ENCODE measurements at places on chromosomes 3 and 15. TPM values are rescaled to one million over a fixed set of nuclear protein-coding genes. Genes with fewer than 3 reads are reported as not detected.

- H3K4me1 ChIP-seq: no peaks in the 10 kb centered on the region
- H3K4me3 ChIP-seq: no peak overlapping the region
- no peaks in the 10 kb centered on the region for H3K36me3 ChIP-seq
- no peak overlapping the region for H3K27ac ChIP-seq
- no peak for DNase-seq
These were observed 8.2 kb upstream of the VGLL4 start for GRCh38 chr3:11651900-11652299.

DNA sequence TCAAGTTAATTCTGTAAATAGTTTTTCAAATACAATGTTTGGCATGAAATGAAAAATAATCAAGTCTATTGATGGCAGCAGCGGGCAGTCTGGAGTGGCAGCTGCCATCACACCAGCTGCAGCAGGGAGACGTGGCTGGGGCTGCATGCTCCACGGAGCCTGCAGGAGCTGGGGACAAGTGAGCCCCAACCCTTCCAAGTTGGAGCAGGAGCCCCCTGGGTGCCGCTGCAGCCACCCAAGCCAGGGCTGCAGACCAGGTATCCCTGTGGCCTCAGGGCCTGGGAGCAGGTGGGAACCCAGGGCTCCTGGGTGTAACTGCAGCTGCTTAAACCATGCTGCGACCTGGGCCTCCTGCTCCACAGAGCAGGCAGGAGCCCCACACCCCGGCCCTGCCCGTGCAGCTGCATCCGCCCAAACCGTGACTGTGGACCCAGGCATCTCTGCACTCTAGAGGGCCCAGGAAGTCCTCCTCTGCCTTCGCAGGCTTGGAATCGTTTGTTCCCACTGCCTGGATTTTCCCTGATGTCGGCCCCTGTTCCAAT lies 257.4 kb downstream of the PLOD2 start:
- no peak for DNase-seq
- H3K27ac ChIP-seq: no peak overlapping the region
- no peaks in the 10 kb centered on the region for H3K36me3 ChIP-seq
- no peaks in the 10 kb centered on the region for H3K4me1 ChIP-seq

The EFCC1 gene
- 2.2 TPM for polyA plus RNA-seq

DNA sequence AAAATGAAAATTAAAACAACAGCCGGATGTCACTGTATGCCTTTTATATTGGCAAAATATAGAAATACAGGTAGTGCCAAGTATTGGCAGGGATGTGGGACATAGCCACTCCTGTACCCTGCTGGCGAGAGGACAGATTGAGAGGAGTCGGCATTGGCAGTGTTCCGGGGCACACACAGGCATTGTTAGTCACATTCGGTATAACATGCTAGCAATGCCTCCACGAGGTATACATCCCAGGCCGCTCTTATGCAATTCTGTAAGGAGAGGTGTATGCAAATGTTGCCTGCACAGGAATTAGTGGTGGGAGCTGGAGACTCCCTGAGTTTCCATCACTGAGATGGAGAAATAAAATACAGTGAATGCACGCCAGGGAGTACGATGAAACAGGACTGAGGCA lies 99.4 kb upstream of the DLG1 start:
- H3K4me3 ChIP-seq: no peak overlapping the region
- no peaks in the 10 kb centered on the region for H3K36me3 ChIP-seq
- H3K27me3 ChIP-seq: no peaks in the 10 kb centered on the region
- DNase-seq: no peak

GRCh38 chr15:71810256-71811035 lies at the start of gene NR2E3:
TSS of gene NR2E3 (plus strand) at chr15:71810554. CDS start at chr15:71810744, 190 bp downstream.
- H3K36me3 ChIP-seq: no peaks in the 10 kb centered on the region
- H3K4me1 ChIP-seq: no peaks in the 10 kb centered on the region
- no peaks in the 10 kb centered on the region for H3K27me3 ChIP-seq
- no peak within 1 kb of the TSS for H3K27ac ChIP-seq

GRCh38 chr3:192818126-192818525 lies 90.8 kb upstream of the FGF12 start:
- no peak overlapping the region for H3K27ac ChIP-seq
- no peaks in the 10 kb centered on the region for H3K36me3 ChIP-seq
- H3K4me1 ChIP-seq: no peaks in the 10 kb centered on the region
- DNase-seq: no peak

The EOMES gene
- 0.08 TPM for polyA plus RNA-seq

DNA sequence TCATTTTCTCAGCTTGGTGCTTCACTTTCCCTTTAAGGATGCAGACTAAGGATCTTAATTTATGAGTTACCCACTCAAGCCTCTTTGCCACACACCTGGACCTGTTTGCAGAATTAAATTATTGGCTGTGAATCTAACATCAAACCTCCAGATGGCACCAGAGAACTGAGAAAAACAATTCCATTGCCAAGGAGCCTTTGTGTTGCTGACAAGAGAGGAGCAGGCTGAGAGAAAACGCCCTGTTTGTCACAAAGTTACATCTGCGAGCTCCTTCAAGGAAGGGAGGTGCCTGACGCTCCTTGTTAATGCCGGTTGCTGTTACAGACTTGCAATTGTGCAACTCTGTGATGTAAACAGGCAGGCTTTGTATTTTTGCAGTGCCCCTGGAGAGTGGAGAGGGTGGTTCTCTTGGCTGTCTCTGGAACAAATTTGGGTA lies 36.3 kb upstream of the TMC3 start:
- DNase-seq: no peak
- H3K36me3 ChIP-seq: no peaks in the 10 kb centered on the region
- H3K27me3 ChIP-seq: no peaks in the 10 kb centered on the region

DNA sequence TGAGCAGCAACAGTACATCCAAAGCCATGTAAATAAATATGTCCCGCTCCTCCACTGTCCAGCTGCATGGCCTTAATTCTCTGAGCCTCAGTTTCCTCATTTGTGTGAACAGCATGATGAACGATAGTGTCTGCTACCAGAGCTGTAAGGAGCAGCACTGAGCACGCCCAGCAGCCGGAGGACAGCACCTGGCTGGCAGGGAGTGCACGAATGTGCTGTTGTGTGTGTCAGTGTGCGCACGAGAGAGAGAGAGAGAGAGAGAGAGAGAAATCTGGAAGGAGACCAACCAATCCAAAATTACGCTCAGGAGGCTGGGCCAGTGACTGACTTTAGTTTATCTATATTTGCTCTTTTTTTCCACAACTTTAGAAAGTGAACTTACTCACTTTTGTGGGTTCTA lies 26.6 kb upstream of the PLXNA1 start:
- H3K27me3 ChIP-seq: no peaks in the 10 kb centered on the region
- no peak overlapping the region for H3K27ac ChIP-seq
- H3K4me3 ChIP-seq: no peak overlapping the region

- H3K36me3 ChIP-seq: no peaks in the 10 kb centered on the region
- H3K27me3 ChIP-seq: no peaks in the 10 kb centered on the region
- no peak overlapping the region for H3K4me3 ChIP-seq
- H3K27ac ChIP-seq: no peak overlapping the region
- peaks cover 11% of the 10 kb centered on the region for H3K4me1 ChIP-seq
These were observed 241.3 kb downstream of the ITPR1 start for GRCh38 chr3:4734454-4734853.

The ATP8B4 gene
- polyA plus RNA-seq: 0.84 TPM

DNA sequence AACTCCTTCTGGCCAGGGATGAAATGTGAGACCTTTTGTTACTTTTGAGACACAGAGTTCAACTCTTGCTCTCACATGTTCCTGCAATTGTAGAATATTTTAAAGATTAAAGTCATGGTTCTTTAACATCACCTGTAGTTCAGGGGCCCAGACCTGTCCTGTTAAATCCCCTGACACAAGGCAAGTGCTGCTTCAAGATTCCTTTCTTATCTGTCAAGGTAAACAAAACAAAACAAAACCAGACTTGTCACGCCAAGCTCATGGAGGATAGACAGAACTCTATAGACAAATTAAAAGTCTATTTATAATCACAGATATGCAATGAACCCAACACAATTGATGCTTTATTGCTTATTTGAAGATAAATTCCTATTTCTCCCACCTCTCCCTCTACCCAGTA lies 48.6 kb upstream of the NEDD4 start:
- DNase-seq: no peak
- no peak overlapping the region for H3K4me3 ChIP-seq
- H3K4me1 ChIP-seq: peaks cover 8% of the 10 kb centered on the region
- no peaks in the 10 kb centered on the region for H3K36me3 ChIP-seq
- no peaks in the 10 kb centered on the region for H3K27me3 ChIP-seq

- no peak overlapping the region for H3K4me3 ChIP-seq
- no peaks in the 10 kb centered on the region for H3K27me3 ChIP-seq
- no peaks in the 10 kb centered on the region for H3K36me3 ChIP-seq
- H3K4me1 ChIP-seq: no peaks in the 10 kb centered on the region
- DNase-seq: peak; percentile 23
These were observed 1.9 kb upstream of the SPPL2A start for GRCh38 chr15:50767332-50767861.

The SPTSSB gene
- 8.0 TPM for polyA plus RNA-seq

DNA sequence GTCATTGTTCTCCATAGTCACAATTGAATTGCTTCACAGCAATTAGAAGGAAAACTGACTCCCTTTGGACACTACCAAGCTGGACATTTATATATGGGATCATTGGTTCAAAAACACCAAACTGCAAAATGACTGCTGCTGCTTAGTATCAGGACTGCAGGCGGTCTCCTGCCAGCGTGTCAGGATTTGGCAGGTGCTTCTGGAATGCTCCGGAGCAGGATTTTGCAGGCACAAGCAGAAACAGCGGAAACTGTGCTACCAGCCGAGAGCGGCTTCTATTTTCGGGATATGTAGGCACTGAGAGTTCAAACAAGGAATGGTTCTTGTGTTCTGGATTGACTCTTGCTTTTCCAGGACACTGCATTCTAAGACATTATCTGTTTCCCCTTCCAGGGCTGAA lies 95.5 kb downstream of the SSR3 start:
- H3K36me3 ChIP-seq: no peaks in the 10 kb centered on the region
- DNase-seq: peak; percentile 18
- no peaks in the 10 kb centered on the region for H3K4me1 ChIP-seq
- H3K4me3 ChIP-seq: no peak overlapping the region
- no peak overlapping the region for H3K27ac ChIP-seq

DNA sequence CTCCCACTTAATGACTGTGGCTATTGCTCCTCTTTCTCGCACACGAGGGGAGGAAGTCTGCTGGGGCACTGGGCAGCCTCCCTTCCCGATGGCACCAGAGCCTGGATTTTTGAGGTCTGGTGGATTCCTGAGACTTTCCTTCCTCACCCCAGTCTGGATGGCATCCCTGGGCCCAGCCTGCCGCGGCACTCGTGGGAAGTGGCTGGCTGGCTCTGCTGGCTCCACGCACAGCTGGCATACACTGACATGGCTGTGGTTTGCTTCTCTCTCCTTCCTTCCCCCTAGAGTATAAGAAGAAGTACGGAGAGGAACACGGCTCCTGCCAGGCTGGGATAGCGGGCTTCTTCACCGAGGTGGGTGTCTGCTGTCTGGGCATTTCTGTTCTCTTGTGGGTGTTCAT lies 319.8 kb upstream of the LRRFIP2 start:
- H3K27ac ChIP-seq: no peak overlapping the region

- no peaks in the 10 kb centered on the region for H3K27me3 ChIP-seq
- peaks cover 16% of the 10 kb centered on the region for H3K4me1 ChIP-seq
- no peak for DNase-seq
- H3K27ac ChIP-seq: no peak overlapping the region
- no peaks in the 10 kb centered on the region for H3K36me3 ChIP-seq
- no peak overlapping the region for H3K4me3 ChIP-seq
These were observed 14.1 kb upstream of the SCAANT1 start for GRCh38 chr3:63926309-63926708.

GRCh38 chr3:157226173-157226847 lies 66.4 kb upstream of the CCNL1 start:
- no peaks in the 10 kb centered on the region for H3K4me1 ChIP-seq
- no peak overlapping the region for H3K4me3 ChIP-seq
- H3K36me3 ChIP-seq: no peaks in the 10 kb centered on the region

DNA sequence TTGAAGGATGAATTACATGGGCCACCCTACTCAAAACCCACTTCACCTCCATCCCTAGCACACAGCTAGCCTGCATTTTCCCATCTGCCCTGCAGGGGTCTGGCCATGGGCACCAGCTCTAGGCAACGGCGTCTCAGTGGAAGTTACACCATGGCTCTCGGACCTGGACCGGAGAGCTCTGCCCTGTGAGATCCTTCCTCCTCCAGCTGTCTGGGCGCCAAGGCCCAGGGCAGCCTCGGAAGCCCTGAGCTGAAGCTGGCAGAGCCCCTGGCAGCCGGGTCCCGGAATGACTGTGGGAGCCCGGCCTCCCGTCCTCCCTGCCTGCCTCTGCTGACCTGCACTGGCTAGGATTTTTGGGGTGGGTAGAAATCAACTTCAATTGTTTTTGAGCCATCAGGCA lies 98.9 kb downstream of the CHSY1 start:
- H3K36me3 ChIP-seq: no peaks in the 10 kb centered on the region
- no peak overlapping the region for H3K4me3 ChIP-seq
- no peak overlapping the region for H3K27ac ChIP-seq

The RUBCN gene
- 8.7 TPM for polyA plus RNA-seq

DNA sequence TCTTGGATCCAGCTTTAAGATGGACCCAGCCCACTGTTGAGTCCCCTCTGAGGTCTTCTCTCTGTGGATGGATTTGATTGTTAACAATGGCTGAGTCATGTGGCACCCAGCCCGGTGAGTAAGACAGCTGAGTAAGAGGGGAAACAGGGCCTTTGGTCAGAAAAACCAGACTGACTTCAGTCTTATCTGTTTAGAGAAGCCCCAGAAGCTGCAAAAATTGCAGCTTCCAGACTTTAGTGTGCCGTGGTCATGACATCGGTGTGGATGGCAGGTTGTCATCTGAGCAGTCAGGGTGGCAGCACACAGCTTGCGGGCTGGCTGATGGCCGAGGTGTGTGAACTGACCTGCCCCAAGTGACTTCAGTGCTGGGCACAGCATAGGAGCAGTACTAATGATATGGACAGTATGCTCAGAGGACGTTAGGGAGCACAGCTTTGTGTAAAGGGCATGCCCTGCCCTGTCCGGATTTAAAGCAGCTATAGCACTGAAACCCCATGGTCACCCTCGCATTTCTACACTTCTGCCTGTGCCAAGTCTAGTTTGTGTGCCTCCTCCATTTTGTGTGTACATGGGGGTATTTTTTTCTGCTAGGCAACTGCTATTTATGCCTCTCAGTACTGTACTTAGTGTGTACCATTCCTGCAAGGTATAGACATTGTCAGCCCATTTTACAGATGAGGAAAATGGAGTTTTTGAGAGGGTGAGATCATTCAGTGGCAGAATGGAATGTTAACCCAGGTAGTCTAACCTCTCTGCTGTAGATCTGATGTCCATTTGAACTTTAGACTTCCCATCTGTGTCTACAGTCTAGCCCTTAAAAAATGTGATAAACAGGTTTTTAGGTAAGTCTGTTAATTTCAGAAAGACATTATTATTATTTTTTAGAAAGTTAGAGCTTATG lies 44.4 kb downstream of the FLNB start:
- no peaks in the 10 kb centered on the region for H3K36me3 ChIP-seq
- no peaks in the 10 kb centered on the region for H3K27me3 ChIP-seq
- H3K27ac ChIP-seq: peak overlapping the region; percentile 19
- no peak overlapping the region for H3K4me3 ChIP-seq
- H3K4me1 ChIP-seq: peaks cover 39% of the 10 kb centered on the region

The GOLGA6L7 gene
- polyA plus RNA-seq: not detected
